Activated T-cell treated with anti-CD3 and anti-CD28 coated beads, Interleukin-2, amount 50 U/mL, for 24 hours (primary cell): ENCODE measurements at places on chromosomes 4 and X.

DNA sequence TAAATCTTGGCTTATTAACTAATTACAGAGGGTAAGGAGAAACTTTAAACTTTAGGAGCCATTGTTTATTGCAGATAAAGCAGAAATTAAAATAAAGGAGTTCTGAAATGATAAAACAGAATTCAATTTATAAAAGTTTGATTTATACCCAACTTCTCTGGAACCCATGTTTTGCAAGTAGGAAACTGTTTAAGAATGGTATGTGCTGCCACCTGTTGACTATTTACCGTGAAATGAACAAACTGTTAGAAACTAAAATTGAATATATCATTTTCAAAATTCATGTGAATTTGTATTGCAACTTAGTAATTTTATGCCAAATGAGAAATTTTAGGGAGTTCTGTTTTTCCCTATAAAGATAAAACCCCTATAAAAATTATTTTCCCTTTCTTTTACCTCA, 11.0 kb upstream of the TBC1D8B start:
- no peaks in the 10 kb centered on the region for H3K36me3 ChIP-seq
- peaks cover 17% of the 10 kb centered on the region for H3K27me3 ChIP-seq
- DNase-seq = no peak
- H3K4me1 ChIP-seq = no peaks in the 10 kb centered on the region
- no peak overlapping the region for H3K4me3 ChIP-seq
- H3K27ac ChIP-seq = no peak overlapping the region

GRCh38 chr4:177108708-177109107, 201.0 kb upstream of the NEIL3 start:
- no peak for DNase-seq
- no peaks in the 10 kb centered on the region for H3K36me3 ChIP-seq
- no peaks in the 10 kb centered on the region for H3K27me3 ChIP-seq
- no peaks in the 10 kb centered on the region for H3K4me1 ChIP-seq
- no peak overlapping the region for H3K4me3 ChIP-seq
- no peak overlapping the region for H3K27ac ChIP-seq

- no peak overlapping the region for H3K27ac ChIP-seq
- no peaks in the 10 kb centered on the region for H3K4me1 ChIP-seq
- DNase-seq = no peak
- H3K4me3 ChIP-seq = no peak overlapping the region
- H3K36me3 ChIP-seq = no peaks in the 10 kb centered on the region
- no peaks in the 10 kb centered on the region for H3K27me3 ChIP-seq
Observed at GRCh38 chr4:181659202-181659601, 584.0 kb upstream of the TENM3 start.

DNA sequence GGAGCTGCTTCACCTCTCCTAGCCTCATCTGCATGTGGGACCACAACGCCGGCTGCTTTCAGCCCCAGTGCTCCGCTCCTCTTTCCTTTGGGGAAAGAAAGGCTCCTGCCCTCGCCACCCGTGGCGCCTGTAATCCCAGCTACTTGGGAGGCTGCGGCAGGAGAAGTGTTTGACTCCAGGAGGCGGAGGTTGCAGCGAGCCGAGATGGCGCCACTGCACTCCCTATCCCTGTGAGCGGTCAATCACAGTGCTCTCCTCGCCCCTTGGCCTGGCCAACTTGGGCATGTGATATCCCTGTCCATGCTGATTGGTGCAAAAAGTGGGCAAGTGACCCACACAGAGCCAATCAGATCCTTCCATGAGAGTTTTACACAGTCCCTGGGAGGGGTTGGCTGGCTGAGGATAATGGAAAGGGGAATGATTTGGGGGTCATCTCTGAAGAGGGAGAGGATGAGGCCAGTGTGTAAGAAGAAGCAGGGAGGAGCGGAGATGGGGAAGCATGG, 56.2 kb downstream of the WFS1 start:
- H3K36me3 ChIP-seq = no peaks in the 10 kb centered on the region
- no peaks in the 10 kb centered on the region for H3K4me1 ChIP-seq
- peaks cover 74% of the 10 kb centered on the region for H3K27me3 ChIP-seq
- no peak overlapping the region for H3K27ac ChIP-seq
- DNase-seq = no peak

DNA sequence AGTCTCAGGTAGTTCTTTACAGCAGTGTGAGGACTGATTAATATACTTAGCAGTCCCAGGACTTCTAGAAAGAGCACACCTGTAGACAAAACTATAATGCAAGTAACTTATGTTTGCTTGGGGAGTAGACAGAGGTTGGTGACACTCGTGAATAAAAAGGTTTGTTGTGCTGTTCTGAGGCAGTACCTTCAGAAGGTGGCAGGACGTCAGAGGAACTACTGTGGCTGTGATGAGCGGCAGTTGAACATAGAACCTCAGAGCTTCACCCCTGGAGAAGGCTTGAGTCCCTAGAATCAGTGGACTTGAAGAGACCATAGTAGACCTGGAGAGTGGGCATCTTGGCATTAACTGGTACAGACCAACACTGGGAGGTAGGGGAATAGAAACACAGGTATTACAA, 3.3 kb upstream of the GBA3 start:
- no peaks in the 10 kb centered on the region for H3K27me3 ChIP-seq
- H3K27ac ChIP-seq = no peak overlapping the region
- no peak overlapping the region for H3K4me3 ChIP-seq

DNA sequence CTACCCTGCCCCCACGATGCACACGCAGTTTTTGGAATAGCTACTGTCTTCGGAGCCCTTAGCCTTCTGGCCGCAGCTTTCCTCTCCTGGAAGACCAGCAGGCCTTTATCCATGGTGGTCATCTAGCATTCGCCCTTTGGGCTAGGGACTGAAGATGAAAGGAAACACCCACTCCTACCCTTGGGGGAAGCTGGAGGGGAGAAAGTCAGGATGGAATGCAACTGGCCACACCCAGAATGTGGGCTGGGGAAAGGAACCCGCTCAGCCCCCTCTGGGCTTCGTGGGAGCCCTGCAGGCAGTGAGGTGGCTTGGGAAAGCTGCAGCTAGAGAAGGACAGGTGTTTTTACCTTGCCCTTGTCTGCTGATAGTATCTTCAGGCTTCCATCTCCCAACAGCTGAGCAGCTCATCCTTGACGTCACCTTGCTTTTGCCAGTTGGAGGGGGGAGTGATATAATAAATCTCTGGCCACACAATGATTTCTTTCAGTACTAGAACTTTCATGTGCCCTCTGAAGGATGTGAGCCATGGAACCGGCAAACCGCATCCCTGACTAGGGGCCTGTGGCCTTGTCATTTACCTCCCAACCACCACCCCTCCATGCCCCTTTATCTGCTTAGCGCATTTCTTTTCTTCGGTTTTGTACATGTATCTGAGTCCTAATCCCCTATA, 59.0 kb downstream of the ELF4 start:
- H3K4me1 ChIP-seq = no peaks in the 10 kb centered on the region
- no peak overlapping the region for H3K4me3 ChIP-seq
- H3K27me3 ChIP-seq = peaks cover 6% of the 10 kb centered on the region

- no peaks in the 10 kb centered on the region for H3K27me3 ChIP-seq
- H3K27ac ChIP-seq = no peak overlapping the region
- H3K4me3 ChIP-seq = no peak overlapping the region
- no peaks in the 10 kb centered on the region for H3K4me1 ChIP-seq
Observed at GRCh38 chr4:45663003-45663402, 460.9 kb downstream of the GABRG1 start.
